ENCODE measurements at places on chromosomes 3 and 15.

- no peak for DNase-seq
Measured at GRCh38 chr3:103991-104390, 92.6 kb upstream of the CHL1 start.

- no peak for DNase-seq
Measured at GRCh38 chr3:153043729-153044328, 118.2 kb upstream of the RAP2B start.

- no peak for DNase-seq
Measured at GRCh38 chr3:128681369-128681829, 30.8 kb upstream of the RPN1 start.

DNA sequence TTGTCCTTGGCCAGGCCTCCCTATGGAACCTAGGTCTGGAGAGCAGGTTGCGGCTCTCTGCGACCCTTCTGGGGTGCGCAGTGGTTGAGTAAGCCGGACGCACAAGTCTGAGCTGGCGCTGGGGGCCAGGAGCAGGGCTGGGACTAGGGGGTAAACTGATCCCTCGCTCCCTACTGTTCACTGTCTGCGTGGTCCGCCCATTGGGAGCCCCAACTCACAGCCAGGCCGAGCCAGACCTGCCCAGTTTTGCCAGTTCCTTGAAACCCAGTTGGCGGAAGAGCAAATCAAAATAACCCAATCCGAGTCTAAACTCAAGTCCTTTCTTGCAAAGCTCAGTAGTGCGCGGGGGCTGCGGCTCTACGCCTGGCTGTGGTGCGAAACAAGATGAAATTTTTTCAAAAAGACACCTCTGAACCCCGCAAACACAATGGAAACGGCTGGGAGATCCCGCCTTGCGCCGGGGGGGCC is 17.5 kb downstream of the RGMA start:
- no peak for DNase-seq

DNA sequence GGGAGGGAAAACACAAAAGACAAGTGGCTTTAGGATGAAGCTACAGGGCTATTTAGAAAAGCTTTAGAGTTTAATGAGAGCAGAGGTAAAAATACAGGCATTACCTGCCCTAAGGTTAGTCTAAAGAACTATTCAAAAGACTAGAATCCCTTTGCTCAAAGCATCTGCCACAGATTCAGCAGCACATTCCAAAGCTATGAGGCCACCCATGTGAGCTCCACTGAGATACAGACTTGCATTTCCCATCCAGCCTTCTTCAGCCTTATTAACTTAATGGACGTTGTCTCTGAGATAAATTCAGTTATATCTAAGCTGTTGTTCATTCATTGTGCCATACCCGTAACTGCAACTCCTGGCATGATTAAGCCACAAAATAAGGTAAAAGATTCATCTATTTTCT is 25.4 kb downstream of the CXCR6 start:
- no peak for DNase-seq

GRCh38 chr3:127630811-127631714 is 2.1 kb downstream of the PODXL2 start:
- no peak for DNase-seq

GRCh38 chr3:50584391-50584790 is 15.1 kb downstream of the HEMK1 start:
- DNase-seq = no peak

DNA sequence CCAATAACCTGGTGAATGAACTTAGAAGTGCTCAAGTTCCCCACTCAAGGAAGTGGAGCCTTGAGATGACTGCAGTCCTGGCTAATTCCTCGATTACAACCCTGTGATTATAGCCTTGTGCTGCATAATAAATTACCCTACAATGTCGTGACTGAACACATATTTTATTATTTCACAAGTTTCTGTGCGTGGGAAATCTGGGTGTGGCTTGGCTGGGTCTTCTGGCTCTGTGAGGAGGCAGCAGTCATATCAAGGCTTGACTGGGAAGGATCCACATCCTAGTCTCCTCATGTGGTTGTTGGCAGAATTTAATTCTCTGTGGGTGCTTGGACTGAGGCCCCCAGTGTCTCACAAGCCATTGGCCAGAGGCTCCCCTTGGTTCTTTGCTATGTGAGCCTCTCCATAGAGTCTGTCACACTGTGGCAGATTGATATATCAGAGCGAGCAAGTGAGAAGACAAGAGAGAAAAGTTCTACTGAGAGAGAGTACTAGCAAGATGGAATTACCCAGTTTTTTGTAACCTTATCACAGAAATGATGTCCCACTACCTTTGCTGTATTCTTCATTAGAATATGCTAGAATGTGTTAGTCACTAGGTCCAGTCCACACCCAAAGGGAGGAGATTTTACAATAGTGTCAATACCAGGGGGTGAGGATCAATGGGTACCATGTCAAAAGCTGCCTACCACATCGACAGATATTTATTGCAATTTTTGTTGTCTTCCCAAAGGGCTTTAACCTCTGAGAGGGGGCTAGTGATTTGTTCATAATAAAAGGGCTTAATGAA is 102.8 kb upstream of the TBC1D5 start:
- no peak for DNase-seq

All from hypothalamus (tissue), 51 donors.